ENCODE measurements at places on chromosomes 16 and 17.
A peak's percentile ranks its signal among the peaks of the same experiment; 100 is the strongest.

DNA sequence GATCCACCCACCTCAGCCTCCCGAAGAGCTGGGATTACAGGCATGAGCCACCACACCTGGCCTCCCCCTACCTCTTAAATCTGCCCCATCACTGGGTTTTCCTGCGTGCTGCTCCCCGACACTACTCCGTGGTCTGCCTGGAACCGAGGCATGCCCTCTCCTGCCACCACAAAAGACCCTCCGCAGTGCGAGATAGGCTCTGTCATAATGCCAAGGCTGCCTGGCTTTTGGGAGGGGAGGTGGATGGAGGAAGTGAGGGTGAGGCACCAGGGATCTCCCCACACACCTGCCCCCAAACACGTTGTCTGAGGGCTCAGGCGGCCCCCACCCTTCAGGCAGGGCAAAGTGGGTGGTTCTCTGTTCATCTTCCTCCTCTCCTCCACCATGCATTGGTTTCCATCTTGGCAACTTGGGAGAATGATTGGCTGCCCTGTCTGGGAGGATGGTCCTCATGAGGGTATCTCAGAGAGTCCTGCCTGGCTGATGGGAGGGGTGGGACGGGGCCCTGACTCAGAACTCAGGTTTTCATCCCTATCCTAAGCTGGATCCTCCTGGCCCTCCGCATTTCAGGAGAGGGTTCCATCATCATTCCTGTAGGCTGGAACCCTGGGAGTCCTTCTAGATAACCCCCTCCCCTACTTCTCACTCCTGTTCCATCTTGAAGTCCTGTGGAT is 23.2 kb downstream of the IGFBP4 start:
- no peak for DNase-seq

- no peak for DNase-seq
Observed at GRCh38 chr17:79806863-79807720, 10.2 kb upstream of the CBX8 start.

DNA sequence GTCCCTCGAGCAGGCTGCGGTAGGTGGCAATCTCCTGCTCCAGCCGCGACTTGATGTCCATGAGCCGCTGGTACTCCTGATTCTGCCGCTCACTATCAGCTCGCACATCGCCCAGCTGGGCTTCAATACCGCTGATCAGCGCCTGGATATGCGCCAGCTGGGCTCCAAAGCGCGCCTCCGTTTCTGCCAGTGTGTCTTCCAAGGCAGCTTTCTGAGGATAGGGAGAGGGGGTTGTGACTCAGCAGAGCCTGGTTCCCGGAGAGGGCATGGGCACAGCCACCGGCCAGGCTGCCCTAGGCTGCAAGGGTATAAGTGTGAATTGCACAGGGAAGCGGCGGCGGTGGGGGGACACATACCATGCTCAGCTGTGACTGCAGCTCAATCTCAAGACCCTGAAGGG is 4.3 kb downstream of the KRT19 start:
- no peak for DNase-seq

DNA sequence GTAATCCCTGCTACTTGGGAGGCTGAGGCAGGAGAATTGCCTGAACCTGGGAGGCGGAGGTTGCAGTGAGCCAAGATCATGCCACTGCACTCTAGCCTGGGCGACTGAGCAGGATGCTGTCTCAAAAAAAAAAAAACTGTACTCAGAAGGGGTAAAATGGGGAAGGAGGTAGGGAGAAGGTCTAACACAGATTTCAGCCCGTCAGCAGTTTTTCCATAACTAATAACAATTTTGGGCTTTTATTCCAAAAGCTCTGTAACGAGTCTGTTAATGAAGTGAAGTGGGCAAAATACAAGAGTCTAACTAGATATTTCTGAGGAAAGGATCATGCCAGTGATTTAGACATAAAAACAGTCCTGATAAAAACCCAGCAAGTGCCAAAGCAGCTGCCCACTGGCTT is 10.8 kb downstream of the ZNF821 start:
- DNase-seq = no peak

- DNase-seq = no peak
Observed at GRCh38 chr17:21530311-21530710, 154.2 kb downstream of the KCNJ12 start.

- DNase-seq = no peak
Observed at GRCh38 chr17:41617698-41618097, 5.1 kb upstream of the KRT16 start.

- no peak for DNase-seq
Observed at GRCh38 chr17:6104956-6105648, 34.9 kb downstream of the WSCD1 start.

DNA sequence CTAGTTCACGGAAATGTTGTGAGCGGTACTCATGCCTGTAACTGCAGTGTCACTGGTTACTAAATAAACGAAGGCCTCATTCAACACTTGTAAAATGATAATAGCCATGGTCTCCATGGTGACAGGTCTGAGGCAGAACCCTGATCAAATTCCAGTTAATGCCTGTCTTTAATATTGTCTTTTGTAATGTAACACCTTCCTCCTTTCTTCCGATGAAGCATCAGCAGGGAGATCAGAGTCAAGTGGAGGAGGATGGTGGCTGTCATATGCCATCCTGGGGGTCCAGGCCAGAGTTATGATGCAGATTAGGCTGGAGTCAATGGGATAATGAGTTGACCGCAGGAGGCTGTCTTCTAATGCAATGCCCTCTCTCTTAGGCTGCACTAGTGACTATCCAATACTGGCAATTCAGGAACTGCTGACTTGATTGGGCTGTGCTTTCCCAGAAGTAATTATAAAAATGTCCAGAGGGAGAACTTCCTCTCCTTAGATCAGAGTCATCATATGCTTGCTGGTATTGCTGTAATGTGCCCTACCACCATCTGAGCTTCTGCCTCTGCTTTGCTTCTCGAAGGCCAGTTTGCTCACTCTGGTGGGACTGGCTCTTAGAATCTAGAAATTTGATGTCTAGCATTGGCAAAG is 419.1 kb downstream of the CA10 start:
- no peak for DNase-seq

GRCh38 chr17:29390851-29391631 is 878 bp downstream of the TAOK1 start:
- DNase-seq = no peak

DNA sequence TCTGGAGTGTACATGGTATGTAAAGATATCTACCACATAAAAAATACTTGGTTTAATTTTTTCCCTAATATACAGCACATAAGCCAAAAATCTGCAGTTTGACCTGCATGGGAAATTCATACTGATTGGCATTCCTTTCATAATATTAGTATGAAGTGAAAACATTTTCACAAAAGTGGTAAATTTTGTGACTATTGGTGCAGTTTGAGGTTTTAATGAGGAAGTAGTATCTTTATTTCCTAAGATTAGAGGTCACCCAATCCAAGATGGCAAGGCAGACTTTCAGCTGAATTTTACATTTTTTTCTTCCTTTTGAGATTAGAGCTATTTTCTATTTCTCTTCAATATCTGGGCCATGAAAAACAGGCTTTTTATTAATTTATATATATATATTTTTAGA is 21.2 kb downstream of the METTL9 start:
- DNase-seq = no peak

- no peak for DNase-seq
Observed at GRCh38 chr16:22018559-22018958, 10.6 kb downstream of the MOSMO start.

- DNase-seq = no peak
Observed at GRCh38 chr16:56879276-56879675, 14.3 kb downstream of the SLC12A3 start.

GRCh38 chr17:80220736-80221215 is 549 bp downstream of the SLC26A11 start:
- no peak for DNase-seq

GRCh38 chr17:21157586-21158370 is 31.0 kb downstream of the DHRS7B start:
- no peak for DNase-seq

GRCh38 chr17:40550608-40551007 is 14.7 kb downstream of the CCR7 start:
- no peak for DNase-seq

DNA sequence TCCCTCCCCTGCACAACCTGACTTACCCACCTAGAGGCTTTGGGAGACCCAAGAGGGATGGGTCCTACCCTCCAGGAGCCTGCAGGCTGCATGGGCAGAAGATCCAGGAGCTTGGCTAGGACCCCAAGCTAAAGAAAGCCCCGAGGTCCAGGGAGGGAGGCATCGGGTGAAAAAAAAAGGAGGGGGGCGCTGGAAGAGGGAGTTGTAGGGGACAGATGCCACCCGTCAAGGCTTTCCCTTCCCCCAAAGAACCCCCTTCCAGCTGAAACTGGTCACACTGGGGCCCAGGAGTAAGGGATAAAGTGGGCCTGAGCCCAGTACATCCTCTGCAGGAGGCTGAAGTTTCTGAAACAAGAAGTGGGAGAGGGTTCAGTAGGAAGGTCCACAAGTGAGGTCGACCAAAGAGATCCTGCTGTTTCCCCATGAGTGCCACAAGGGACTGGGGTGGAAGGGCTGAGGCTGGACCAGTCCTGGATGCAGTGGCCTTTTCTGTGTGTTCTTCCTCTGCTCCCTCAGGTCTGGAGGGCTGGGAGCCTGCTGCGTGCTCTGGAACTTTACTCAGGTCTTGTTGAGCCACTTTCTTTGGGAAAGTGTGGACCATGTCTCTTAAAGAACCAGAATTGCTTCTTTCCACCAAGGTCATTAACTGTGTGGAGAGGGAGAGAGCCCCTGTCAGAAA is 14.2 kb upstream of the CBFB start:
- DNase-seq = no peak

DNA sequence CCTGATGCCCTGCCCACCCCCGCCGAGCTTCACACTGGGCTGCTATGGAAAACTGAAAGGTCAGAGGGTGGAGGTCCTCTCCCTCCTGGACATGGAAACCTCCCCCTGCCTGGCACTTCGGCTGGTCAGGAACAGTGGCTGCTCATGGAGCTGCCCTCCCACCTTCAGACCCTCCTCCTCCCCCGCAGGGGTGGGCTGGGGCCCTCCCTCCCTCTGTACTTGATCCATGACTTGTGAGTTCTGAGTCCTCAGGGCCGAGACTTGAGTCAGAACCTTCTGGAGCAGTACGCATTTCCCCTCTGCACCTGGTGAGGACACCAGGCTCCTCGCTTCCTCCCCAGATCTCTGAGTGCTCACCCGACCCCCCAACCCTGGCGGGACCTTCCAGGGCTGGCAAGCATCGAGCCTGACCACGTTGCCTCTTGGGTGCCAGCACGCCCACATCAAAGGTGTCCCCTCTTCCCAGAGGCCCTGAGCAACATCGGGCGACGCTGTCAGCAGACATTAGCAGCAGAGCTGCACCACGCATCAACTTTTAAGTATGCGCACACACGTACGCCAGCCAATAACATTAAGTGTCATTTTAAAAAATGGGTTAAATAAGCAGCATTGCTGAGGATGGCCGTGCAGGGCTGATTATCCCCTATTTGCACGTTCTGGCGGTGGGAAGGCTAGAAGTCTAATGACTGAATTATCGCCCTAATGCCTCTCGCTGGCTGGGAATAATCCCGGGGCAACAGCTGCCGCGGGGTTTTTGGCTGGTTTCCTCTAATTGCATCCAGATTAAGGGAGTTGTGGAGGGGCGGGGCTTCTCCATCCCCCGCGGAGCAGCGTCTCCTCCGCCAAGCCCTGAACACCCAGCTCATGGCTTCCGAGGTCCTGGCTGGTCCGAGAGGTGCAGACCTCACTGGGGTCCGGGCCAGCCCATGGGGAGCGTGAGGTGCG is 98.0 kb downstream of the TBC1D16 start:
- no peak for DNase-seq

GRCh38 chr16:13552062-13552959 is 367.6 kb upstream of the ERCC4 start:
- no peak for DNase-seq

DNA sequence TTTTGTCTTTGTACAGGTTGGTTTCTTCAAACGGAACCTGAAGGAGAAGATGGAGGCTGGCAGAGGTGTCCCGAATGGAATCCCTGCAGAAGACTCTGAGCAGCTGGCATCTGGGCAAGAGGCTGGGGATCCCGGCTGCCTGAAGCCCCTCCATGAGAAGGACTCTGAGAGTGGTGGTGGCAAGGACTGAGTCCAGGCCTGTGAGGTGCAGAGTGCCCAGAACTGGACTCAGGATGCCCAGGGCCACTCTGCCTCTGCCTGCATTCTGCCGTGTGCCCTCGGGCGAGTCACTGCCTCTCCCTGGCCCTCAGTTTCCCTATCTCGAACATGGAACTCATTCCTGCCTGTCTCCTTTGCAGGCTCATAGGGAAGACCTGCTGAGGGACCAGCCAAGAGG is 4.9 kb downstream of the ZNF768 start:
- no peak for DNase-seq

DNA sequence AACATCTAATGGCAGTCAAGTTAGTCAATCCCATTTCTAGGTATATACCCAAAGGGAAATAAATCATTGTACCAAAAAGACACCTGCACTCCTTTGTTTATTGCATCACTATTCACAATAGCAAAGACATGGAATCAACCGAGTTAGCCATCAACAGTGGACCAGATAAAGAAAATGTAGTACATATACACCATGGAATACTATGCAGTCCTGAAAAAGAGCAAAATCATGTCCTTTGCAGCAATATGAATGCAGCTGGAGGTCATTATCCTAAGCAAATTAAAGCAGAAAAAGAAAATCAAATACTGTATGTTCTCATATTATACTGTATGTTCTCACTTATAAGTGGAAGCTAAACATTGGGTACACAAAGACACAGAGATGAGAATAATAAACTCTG is 204.0 kb downstream of the KCNJ2 start:
- no peak for DNase-seq

- no peak for DNase-seq
Observed at GRCh38 chr17:49287481-49287880, 56.9 kb upstream of the PHOSPHO1 start.

DNA sequence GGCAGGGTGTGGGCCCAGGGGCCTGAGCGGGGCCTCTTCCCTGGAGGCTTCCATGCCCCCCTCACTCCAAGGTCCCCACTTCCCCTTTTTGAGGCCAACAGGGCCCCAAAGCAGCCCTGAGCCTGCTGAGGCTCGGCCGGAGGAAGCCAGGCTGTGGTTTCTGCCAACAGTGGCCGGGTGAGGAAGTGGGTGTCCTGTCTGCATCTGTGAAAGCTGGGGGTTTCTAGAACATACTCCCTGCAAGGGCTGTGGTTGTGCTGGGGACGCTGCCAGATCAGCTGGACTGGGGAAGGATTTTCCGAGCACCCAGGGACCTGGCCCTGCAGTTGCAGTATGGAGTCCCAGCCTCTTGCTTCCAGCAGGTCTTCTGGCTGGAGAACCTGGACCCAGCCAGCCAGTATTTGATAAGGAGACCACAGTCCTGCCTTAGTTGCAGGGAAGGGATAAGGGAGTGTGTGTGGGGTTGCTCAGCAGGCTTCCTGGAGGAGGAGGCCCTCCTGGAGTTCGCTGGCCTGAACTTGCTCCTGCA is 15.7 kb downstream of the ADCY7 start:
- DNase-seq = no peak

GRCh38 chr17:19706791-19707727 is 9.3 kb downstream of the SLC47A2 start:
- peak; percentile 27 for DNase-seq

- no peak for DNase-seq
Observed at GRCh38 chr17:44221862-44222111, 2.3 kb upstream of the UBTF start.

DNA sequence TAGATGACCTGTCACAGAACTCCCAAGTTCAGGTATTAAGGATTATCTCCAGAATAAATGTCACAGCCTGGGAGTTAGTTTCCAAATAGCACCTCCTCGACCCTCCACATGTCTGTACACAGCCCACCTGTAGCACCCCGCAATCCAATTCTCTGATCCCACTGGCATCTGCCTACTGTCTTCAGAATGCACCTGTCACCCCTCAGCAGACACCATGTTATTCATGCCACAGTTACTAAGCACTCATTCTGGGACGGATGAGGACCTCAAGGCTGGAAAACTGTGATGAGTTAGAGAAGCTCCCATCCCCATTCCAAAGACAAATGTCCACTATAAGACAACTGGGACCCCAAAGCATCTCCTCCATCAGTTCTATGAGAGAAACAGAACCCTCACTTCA is 7.8 kb downstream of the EMP2 start:
- DNase-seq = no peak

Data from SHP77 treated with DMSO at 0.1 percent for 48 hours (cell line).